Fibroblast of skin of scalp (primary cell): ENCODE measurements at places on chromosomes 5 and 9.

DNA sequence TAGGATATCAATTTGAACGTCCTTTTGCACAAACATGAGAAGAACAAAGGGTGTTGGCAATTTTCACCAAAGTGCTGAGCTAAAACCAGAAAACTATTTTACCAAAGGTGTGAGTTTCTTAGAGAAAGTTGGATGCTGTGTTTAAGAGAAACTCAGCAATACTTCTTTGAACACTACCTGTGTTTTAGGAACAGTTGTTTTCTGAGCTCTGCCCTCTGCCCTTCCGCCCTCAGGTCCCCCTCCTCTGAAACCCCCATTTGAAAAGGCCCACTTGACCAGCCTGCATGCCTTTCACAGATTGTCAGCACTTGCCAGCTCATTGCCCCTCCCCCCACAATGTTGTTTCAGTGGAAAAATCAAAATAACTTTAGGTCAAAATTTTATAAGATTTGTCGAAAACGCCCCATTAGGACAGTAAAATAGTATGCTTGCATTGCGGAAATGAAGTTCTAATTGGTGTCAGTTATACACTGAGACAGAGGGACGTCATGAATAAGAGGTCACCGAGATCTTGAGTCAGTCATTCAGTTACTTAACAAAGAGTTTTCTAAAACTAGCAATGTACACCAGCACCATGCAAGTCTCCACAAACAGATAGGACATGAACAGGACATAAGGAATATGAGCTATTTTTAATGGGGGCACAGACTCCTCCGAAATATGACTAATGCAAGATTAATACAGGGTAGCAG, 61.9 kb upstream of the IL7R start:
- DNase-seq, result no peak

- no peak for DNase-seq
These were observed 7.5 kb upstream of the OTULINL start for GRCh38 chr5:14574096-14574495.

GRCh38 chr5:36073595-36074216, 7.0 kb upstream of the UGT3A2 start:
- no peak for DNase-seq

DNA sequence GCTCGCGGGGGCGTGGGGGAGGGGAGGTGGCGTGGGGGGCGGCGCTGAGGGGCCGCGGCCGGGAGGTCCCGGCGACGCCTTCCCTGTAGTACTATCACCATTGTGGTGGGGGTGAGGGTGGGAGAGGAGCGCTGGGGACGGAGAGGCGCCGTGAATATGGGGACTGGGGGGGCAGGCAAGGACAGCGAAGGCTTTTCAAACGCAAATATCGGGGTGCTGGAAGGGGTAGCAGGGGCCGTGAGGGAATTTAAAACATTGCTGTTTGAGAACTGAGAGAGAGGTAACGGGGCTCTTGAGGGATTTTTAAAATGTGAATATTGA, 427 bp downstream of the RBM27 start:
- no peak for DNase-seq

DNA sequence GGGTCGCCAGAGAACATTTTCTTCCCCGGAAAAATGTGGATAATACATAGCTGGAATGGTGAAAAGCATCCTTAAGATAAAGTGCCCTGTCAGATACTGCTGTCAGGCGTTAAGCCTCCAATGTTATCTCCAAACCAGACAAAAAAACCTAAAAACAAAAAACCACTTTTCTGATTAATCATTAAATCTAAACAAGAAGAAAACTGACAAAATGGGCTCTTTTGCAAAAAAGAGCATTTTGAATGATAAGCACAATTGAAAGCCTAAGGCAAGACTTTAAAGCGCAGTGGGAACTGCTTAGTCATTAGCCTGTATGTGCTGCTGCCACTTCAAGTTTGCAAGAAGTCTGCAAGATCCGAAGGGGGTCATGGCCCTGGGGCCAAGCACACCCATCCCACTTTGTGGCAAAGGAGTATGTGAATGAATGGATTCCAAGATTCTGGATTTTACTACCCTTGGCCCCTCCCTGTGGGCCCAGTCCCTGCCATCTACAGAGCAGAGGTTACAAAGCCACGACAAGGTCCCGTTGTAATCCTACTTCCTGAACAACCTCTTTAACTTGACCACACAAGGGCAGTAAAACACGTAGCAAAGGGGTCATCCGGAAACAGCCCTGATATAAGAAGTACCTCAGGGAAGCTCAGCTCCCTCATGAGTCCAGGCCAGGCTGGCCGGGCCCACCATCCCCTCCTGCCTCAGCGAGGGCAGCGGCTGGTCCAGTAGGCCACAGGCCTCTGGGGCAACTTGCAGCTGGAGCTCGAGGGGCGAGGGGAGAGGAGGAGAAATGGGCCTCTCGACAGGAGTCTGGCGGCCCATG, 29.7 kb downstream of the SHB start:
- DNase-seq, result peak; percentile 57

- no peak for DNase-seq
These were observed 4.4 kb downstream of the ST8SIA4 start for GRCh38 chr5:100898504-100899346.

DNA sequence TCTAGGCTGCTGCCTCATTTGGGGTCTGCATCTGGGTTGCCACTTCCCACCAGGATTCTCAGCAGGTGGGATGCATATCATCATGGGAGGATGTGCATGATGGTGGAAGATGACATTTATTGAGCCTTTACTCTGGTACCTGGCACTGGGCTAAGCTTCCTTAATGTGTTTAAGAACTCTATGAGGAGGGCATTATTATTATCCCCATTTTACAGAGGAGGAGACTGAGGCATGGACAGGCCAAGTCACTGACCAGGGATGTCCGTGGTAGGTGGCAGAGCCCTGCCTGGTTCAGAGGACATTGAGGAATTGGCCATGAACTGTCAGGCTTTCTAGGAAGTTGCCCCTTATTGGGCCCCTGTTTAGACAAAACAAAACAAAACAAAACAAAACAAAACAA, 31.1 kb upstream of the TIFAB start:
- DNase-seq, result no peak

GRCh38 chr5:137621861-137622823, 113.7 kb downstream of the KLHL3 start:
- peak; percentile 70 for DNase-seq

- peak; percentile 38 for DNase-seq
These were observed 53.4 kb downstream of the ROR2 start for GRCh38 chr9:91896513-91897121.

DNA sequence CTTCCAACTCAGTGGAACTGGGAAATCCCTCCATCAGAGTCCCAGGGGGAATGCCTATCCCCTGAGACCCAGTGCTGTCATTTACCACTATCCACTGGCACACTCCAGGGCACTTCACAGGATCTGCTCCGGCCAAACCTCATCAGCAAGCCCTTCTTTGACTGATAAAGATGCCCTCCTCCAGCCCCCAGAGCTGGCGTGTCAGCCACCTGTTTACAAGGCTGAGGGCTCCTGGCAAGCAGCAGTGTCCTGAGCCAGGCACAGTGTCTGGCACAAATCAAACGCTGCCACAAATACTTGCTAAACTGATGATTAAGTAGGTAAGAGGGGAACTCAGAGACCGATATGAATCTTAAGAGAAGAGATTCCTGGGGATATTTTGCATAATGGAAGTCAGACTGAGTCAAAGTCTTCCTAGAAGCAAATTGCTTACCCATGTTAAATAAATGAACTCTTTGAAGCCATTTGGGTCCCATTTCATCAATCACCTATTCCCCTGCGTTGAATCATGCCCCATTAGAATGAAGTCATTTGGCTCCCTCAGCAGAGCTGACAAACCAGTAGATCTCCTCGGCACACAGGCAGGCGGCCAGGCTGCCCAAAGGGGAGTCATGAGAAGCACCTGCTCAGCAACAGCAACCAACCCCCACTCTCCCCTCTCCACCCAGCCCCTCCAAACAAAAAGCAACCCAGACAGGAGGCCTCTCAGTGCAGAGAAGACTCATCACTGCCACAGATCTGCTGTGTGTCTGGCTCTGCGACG, 97.4 kb downstream of the CDK5RAP2 start:
- peak; percentile 18 for DNase-seq

DNA sequence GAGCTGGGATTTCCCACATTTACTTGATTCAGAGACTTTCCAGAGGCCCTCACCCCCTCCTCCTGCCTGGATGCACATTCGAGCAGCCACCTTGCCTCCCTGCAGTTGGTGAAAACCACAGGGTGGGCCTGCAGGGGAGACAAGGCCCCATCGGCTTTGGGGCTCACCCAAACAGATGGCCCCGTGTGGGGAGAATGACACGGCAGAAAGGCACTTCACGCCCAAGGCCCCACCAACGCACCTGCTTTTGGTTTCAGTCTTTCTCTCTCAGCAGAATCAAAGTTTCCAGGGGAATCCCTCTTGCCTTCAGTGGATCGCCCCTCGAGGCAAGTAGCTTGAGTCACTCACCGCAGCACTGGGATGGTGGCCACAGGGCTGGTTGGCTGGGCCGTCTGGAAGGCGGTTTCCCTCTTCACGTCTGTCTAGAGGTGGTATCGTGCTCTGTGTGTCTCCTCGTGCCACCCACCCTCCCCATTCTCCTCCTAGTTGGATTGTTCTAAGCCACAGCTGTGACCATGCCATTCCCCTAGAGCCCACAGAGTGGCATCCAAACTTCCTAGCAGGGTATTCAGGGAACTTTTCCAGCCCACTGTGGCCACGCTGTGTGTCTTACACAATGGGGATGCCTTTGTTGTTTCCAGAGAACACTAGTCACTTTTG, 31.8 kb downstream of the SEC61B start:
- DNase-seq, result no peak

DNA sequence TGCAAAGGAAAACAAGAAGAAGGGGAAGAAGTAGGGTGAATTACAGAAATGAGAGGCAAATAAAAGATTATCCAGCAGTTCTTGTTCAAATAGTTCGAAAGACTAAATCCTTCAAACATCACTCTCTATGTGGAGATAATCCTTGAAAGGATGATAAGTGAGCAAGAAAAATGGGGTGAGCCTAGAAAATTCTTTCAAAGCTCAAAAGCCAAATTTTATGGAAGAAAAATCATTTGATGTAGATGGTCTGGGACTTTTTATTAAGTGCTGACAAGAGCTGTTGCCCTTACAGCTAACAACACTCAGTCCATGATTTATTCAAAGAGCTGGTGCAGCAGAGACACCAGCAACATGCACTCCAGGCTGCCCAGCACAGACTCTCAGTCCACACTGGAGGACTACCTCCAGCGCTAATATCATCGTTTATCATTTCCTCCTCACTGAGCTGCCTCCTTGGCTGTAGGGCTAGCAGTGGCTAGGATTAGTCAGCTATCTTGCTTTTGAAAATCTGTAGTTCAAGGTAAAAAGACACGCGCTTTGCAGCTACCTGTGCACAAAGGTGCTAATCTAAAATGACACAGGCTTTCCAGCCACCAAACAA, 264.8 kb upstream of the KIF2A start:
- no peak for DNase-seq

DNA sequence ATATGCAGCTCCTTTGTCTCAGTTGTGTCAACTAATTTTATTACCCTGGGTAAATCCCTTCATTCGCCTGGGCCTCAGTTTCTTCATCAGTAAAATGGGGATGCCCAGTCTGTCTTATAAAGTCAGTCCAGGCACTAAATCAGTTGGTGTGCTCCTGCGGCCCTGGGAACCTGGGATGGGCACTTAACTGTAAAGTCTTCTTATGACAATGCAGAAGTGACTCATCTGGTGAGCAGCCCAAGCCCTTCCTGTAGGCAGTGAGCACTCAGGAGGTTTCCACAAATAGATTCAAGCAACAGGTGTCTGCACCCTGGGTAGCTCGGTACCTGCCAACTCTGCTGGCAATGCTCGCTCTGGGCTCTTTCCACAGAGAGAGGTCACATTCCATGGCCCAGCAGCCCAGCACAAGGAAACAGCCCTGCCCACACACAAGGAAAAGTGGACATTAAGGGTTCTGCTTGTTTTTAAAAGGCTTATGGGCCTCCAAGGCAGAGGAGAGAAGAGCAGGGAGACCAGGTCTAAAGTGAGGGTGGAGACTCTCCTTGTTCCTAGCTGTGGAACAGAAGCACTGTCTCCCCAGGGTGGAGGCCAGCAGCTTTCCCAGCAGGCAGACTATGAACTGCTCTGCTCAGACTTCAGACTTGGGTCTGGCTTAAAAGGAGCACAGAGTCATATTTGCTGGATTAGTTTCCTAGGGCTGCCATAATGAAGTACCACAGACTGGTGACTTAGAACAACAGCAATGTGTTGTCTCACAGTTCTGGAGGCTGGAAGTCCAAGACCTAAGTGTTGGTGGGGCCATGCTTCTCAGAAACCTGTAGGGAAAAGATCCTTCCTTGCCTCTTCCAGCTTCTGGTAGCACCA, 89.7 kb upstream of the ADRA1B start:
- DNase-seq, result peak; percentile 29

- DNase-seq, result no peak
These were observed 73.6 kb downstream of the PSD2 start for GRCh38 chr5:139869042-139869790.

- no peak for DNase-seq
These were observed 658.1 kb upstream of the ARRDC3 start for GRCh38 chr5:92041206-92041605.

GRCh38 chr9:126844085-126844484, 16.4 kb upstream of the ZBTB34 start:
- DNase-seq, result peak; percentile 78

DNA sequence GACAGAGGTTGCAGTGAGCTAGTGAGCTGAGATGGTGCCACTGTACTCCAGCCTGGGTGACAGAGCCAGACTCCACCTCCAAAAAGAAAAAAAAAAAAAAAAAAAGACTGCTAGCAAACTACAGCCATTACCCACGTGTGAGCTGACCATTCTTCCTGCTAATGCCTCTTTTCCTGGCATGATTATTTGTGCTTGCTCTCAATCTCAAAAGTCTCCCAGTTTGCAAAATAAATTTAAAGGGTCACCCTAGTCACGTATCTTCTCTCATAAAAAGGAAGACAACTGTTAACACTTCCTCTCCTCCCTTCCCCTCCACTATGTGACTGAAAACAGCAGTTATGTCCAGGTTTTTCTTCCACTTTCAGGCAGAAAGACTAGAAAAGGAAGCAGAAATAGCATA, 37.2 kb downstream of the TRIM36 start:
- no peak for DNase-seq

DNA sequence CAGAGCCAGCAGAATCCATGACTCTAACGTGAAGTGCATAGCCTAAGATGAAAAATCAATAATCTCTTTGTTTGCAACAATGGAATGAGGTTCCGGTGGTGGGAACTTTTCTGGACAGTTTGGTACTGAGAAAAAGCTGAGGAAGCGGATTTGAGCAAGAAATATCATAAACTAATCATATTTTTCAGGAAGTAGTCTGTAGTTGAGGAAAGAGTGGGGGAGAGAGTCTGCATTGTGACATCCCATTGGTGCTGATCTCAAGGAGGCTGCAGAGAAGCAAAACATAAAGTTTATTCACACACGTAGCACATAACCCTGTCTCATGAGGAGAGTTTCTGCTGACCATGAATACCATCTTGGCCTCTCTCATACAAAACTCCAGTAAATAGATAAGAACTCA, 15.8 kb upstream of the FCHO2 start:
- no peak for DNase-seq

GRCh38 chr9:110928599-110928998, 109.7 kb downstream of the LPAR1 start:
- DNase-seq, result no peak

DNA sequence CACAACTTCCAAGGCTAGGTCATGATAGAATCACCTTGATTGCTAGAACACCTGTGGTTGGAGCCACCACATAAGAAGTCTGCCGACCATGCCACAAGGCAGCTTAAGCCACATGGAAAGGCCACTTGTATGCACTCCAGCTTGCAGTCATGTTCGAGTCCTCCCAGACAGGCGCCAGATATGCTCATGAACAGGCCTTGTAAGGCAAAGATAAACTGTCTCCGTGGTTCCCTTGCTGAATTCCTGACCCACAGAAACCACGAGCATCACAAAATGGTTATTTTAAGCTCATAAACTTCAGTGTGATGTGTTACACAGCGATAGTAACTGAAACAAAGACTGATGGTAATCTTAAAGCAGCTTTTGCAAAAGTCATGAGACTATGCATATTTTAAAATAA, 188.4 kb upstream of the DAPK1 start:
- peak; percentile 66 for DNase-seq
